ENCODE measurements at places on chromosomes 16 and 17.

- DNase-seq: no peak
These were observed 755 bp upstream of the C16orf89 start for GRCh38 chr16:5066511-5066910.

DNA sequence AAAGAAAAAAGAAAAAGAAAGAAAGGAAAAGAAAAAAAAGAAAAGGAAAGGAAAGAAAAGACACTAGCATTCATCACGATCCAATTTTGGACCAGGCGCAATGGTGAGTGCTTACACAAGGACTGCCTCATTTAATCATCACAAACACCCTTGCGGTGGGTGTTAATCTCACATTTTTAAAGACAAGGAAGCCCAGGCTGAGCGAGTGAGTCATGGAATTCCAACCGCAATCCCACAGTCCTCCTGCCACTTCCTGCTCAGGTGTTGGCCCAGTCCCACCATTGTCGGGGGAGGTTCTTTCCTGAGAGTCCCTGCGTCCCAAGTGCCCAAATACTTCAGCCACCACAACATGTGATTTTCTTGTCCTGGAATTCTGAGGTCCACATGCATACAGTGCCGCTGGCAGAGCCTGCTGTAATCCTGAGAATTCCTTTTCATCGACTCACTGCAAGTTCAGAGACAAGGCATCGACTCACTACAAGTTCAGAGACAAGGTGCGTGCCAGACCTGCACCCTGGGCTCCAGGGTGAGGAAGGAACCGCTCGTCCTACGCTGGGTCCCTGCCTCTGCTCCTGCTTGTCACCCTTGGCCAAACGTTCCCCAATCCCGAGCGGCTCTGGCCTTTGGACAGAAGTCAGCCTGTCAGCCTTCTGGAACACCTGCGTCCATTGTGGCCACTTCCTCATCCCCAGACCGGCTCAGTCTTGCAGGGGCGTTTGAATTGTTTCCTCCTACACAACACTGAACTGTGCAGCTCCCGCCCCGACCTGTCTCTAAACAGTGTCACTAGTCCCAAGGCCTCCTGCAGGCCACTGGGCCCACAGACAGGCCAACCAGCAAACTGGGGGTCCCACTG, 5.8 kb downstream of the ZG16B start:
- no peak for DNase-seq

- peak; percentile 58 for DNase-seq
These were observed 10.6 kb downstream of the MYH3 start for GRCh38 chr17:10646392-10646990.

DNA sequence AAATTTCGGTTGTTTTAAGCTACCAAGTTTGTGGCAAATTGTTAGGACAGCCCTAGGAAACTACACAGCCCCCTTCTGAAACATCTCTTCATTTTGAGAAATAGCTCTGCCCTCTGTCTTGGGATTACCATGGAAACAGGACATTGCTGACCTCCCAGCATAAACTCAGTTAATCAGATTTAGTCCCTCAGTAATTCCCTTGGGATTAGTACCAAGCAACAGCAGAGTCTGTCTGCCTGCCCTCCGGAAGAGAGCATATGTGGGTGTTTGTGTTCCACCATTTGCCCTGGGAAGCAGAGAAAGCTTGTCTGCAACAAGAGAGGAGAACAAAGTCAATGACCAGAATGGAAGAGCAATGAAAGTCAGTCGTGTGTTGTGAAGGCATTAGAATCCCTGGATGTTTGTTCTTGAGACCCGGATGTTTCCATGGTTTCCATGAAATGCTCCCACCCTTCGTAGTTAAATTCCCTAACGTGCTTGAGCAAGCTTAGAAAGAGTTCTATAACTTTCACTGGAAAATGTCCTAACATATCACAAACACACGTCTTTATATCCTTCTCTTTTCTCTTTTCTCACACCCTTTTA, 26.2 kb downstream of the NUDT7 start:
- DNase-seq: no peak

DNA sequence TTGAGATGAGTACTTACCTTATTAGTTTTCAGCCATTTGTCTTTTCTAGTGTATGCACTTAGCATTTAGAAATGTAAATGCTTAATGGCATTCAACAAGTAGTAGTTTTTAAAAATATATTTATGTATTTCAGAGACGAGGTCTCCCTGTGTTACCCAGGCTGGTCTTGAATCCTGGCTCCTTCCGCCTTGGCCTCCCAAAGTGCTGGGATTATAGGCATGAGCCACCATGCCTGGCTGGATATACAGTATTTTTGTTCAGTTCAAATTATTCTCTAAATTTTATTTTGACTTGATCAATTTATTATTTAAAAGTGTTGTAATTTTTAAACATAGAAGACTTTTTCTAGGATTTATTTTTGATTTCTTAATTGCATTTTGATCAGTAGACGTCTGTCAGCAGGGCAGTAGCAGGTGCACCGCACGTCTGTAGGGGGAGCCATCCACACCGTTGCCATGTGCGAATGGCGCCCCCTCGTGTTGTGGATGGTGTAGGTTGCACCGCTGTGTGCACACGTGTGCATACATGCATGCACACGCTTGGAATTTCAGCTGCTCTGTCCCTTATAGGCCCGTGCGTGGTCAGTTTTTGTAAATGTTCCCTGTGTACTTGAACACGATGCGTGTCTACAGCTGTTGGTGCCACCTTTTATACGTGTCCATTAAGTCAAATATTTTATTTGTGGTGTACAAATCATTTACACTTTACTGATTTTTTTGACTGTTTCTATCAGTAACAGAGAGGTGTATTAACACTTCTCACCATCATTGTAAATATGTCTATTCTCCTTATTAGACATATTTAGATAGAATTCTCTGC, 30.6 kb downstream of the RPTOR start:
- DNase-seq: peak; percentile 95

DNA sequence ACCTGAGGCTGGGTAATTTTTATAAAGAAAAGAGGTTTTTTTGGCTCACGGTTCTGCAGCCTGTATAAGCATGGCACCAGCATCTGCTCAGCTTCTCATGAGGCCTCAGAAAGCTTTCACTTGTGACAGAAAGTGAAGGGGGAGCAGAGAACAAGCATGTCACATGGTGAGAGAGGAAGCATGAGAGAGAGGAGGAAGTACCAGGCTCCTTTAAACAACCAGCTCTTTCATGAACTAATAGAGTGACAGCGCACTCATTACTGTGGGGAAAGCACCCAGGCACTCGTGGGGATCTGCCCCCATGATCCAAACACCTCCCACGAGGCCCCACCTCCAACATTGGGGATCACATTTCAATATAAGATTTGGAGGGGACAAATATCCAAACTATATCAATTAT, 86.8 kb downstream of the USP32 start:
- peak; percentile 13 for DNase-seq

DNA sequence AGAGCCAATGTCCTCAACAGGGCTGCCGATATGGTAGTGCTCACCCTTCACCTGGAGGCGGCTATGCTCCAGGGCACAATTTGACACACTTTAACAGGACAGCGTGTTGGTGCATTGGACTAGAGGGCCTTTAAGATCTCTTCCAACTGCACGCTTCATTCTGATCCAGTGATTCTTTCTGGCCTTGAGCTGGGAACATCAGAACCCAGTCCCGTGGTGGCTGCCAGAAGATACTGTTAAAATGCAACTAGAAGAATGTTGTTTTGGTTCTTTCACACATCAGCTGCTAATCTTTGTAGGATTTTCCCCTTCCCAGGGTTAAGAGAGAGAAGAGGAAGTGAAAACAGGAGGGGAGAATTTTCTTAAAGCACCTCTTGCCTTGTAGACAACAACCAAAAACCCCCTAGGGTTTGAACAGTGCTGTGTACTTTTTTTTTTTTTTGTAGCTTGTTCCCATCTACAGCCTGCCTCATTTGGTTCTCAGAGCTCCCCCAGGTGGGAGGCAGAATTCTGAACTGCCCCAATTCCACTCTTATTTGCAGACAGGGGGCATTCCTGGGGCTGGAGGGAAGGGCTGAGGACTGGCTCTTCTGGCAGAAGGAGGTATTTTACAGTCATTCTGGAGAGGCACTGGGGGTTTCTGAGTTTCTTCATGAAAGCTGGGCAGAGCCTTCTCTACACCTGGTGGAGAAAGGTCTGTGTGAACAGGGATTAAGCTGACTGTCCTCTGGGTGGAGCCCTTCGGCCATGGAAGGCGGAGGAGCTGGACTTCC, 32.4 kb downstream of the SMARCE1 start:
- DNase-seq: peak; percentile 75

- no peak for DNase-seq
These were observed 14.2 kb downstream of the TERF2 start for GRCh38 chr16:69371564-69371963.

DNA sequence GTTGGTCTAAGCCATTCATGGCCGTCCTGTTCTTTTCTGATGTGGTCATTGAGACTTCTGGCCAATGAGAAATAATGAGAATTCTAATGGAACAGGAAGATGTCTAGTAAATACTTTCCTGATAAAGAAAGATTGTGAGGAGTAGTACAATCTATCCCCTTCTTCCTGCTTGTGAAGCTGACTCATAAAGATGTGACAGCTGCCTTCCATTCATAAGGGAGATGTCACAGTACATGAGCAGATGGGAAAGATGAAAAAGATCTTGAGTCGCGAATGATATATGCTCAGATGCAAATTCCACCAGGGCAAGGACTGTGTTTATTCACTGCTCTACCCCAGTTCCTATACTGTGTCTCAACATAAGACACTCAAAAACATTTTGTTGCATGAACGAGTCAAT, 111.7 kb upstream of the FOXF1 start:
- no peak for DNase-seq

GRCh38 chr16:86509759-86510464, 415 bp upstream of the FOXF1 start:
- DNase-seq: no peak

- DNase-seq: no peak
These were observed 25.7 kb downstream of the CHD9 start for GRCh38 chr16:53080345-53081031.

GRCh38 chr16:69201787-69202186, 14.8 kb downstream of the SNTB2 start:
- DNase-seq: no peak

- peak; percentile 96 for DNase-seq
These were observed 29.7 kb downstream of the CPSF4L start for GRCh38 chr17:73231841-73232586.

GRCh38 chr16:30367349-30368009, 2.8 kb downstream of the TBC1D10B start:
- no peak for DNase-seq

GRCh38 chr16:27491894-27492587, 57.7 kb downstream of the GTF3C1 start:
- DNase-seq: no peak

DNA sequence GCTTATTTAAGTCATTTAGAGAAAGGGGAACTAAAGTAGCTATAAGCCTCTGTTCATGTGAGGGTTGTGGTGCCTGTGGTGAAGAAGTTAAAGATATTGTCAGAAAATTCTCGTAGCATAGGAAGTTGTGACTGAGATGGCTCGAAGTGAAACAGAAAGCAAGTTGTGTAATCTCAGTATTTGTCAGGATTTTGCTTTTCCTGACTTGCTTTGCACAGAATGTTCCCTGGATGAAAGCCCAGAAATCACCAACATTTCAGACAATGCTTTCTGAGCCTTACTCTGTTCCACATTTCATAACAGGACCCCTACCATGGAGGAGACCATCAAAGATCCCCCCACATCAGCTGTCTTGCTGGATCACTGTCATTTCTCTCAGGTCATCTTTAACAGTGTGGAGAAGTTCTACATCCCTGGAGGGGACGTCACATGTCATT, 10.6 kb downstream of the CALCOCO2 start:
- peak; percentile 63 for DNase-seq

DNA sequence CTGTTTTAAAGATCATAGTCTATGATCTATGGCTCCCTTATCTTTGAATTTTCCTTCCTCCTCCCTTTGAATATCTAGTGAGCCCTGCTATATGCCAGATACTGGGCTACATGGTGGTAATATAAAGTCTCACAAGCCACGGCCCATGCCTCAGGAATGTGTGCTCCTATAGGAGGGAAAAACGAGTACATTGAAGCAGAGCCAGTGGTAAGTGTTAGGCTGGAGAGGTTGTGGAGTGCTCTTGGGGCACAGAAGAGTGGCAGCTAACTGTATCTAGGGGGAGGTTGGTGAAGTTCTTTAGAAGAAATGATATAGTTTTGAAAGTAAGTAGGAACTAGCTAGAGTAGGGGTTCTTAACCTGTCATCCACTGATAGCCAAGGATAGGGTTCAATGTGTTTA, 105.8 kb upstream of the PMFBP1 start:
- no peak for DNase-seq

DNA sequence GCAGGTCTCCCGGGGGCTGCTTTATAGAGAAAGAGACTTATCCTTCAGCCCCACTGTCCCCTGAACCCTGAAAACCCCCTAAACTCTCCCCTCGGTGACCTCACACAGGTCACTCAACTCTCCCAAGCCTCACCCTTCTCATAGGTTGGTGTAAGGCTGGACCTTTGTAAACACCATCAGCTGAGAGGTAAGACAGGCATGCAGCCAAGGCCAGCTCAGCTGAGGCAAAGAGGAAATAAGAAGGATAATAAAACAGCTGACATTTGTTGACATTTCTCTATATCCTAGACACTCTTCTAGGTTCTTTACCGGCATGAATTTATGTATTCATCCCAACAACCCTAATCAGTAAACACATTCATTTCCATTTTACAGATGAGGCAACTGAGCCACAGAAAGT, 134.3 kb downstream of the CCT6B start:
- DNase-seq: no peak

DNA sequence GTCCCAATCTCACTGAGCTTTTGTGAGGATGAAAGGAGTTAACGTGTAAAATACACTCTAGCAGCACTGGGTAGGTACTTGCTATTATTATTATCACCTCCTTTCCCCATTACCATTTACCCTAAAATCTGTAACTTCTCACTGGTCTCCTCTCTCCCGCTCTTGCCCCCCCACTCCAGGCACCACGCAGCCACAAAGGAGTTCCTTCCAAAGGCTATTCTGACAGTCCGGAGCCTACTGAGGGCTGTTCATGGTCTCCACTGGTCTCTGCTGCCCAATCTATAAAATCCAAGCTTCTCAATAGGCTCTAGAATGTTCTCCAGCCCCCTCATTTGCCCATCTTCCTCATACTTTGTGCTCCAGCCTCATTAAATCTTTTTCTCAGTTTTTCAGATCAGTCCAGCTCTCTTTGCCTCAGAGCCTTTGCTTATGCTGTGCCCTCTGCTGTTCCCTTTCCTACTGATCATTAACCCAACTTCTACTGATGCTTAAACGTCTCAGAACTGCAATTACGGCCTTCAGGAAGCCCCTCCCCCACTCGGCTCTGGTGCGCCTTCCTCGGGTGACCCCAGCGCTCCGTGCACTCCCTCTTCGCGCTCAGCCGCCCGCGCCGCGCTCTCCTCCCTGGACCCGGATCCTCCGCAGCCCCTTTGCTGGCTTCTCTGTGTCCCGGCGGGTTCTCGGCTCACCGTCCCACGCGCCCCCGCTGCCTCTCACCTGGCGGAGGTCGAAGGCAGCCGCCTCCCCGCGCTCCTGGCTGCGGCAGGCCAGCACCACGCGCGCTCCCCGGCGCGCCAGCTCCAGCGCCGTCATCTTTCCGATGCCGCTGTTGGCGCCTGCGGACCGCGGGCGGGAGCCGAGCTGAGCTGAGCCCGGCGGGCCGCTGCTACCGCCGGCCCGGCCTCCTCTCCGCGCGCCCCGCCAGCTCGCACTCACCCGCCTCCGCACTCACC, 737 bp downstream of the DHRS13 start:
- DNase-seq: peak; percentile 68

All from RPMI8226 (cell line).